ENCODE measurements at places on chromosomes 5 and 9.

GRCh38 chr9:96219026-96219899 lies 82.7 kb downstream of the HSD17B3 start:
- DNase-seq: peak; percentile 23

GRCh38 chr5:169176709-169177694 lies 123.9 kb downstream of the SLIT3 start:
- no peak for DNase-seq

- no peak for DNase-seq
These were observed 478 bp upstream of the SETD9 start for GRCh38 chr5:56908942-56909293.

DNA sequence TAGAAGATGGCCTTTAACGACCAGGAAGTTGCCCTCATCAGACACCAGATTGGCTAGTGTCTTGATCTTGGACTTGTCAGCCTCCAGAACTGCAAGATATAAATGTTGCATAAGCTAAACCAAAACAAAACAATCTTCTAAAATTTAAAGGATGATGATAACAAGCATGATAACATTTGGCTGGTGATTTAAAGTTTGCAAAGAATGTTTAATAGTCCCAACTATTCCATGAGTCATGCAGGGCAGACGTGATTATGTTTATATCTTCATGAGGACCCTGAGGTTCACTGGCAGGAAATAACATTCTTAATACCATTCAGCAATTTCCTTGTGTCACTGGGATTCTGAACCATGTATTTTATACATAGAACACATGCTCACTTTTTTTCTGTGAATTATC lies 319.8 kb downstream of the HCN1 start:
- DNase-seq: no peak

- no peak for DNase-seq
These were observed 316.8 kb downstream of the NDUFS4 start for GRCh38 chr5:53877243-53877642.

All from GM18507 (cell line).